Foreskin keratinocyte (primary cell): ENCODE measurements at places on chromosomes 5 and 9. TPM values are rescaled to one million over a fixed set of nuclear protein-coding genes. Genes with fewer than 3 reads are reported as not detected.

Gene ALDH1A1
- 1.4 TPM in 1 of 2 replicates, not detected in the other for total RNA-seq

Gene ECSCR
- not detected in 2 replicates for total RNA-seq

Gene SLC28A3
- 0.17 and 0.18 TPM in 2 replicates for total RNA-seq

Gene SPTLC1
- total RNA-seq = 76.0 and 82.5 TPM in 2 replicates

Gene INSYN2B
- total RNA-seq = 6.7 and 8.4 TPM in 2 replicates

Gene SLC27A6
- 2.6 and 6.9 TPM in 2 replicates for total RNA-seq

Gene GBA2
- total RNA-seq = 26.9 and 27.2 TPM in 2 replicates

Gene PPP1R2B
- total RNA-seq = 0.14 TPM in 1 of 2 replicates, not detected in the other

Gene CNTNAP3B
- total RNA-seq = 3.4 and 4.5 TPM in 2 replicates

Gene EPB41L4B
- total RNA-seq = 6.5 and 6.6 TPM in 2 replicates

Gene CDH6
- not detected in 2 replicates for total RNA-seq

Gene ANKRD18A
- 6.4 and 8.4 TPM in 2 replicates for total RNA-seq

Gene PCDHGA1
- total RNA-seq = 0.04 TPM in 1 of 2 replicates, not detected in the other

Gene TRPM6
- total RNA-seq = 0.28 and 0.41 TPM in 2 replicates

Gene OR1Q1
- total RNA-seq = not detected in 2 replicates

Gene MINAR2
- total RNA-seq = not detected in 2 replicates

Gene GRIN1
- 0.07 and 0.17 TPM in 2 replicates for total RNA-seq

Gene RNF180
- total RNA-seq = 5.7 and 5.9 TPM in 2 replicates

Gene PCDHA6
- not detected in 2 replicates for total RNA-seq

Gene TRAF1
- 0.78 and 0.99 TPM in 2 replicates for total RNA-seq

Gene RMRP
- total RNA-seq = 3,234 and 3,953 TPM in 2 replicates

Gene CAMSAP1
- 17.5 and 20.1 TPM in 2 replicates for total RNA-seq

Gene BTF3
- total RNA-seq = 621 and 729 TPM in 2 replicates

Gene CATSPER3
- total RNA-seq = 0.10 and 0.18 TPM in 2 replicates

Gene THOC3
- 106 and 154 TPM in 2 replicates for total RNA-seq

Gene PDLIM4
- total RNA-seq = 95.2 and 115 TPM in 2 replicates
